ENCODE measurements at places on chromosomes 6 and 20. TPM values are rescaled to one million over a fixed set of nuclear protein-coding genes. Genes with fewer than 3 reads are reported as not detected.

Gene ADGRF5
- 0.34 TPM for total RNA-seq

Gene BMP5
- not detected for total RNA-seq

Gene RSPH9
- 0.31 TPM for total RNA-seq

Gene ARFGEF3
- total RNA-seq = 1.3 TPM

Gene PRPH2
- 0.15 TPM for total RNA-seq

Gene CD93
- under 0.01 TPM for total RNA-seq

Gene KIAA0408
- 1.7 TPM for total RNA-seq
